Activated CD8-positive, alpha-beta memory T cell treated with anti-CD3 and anti-CD28 coated beads for 1 hour (primary cell): ENCODE measurements at places on chromosomes 2 and 18.

DNA sequence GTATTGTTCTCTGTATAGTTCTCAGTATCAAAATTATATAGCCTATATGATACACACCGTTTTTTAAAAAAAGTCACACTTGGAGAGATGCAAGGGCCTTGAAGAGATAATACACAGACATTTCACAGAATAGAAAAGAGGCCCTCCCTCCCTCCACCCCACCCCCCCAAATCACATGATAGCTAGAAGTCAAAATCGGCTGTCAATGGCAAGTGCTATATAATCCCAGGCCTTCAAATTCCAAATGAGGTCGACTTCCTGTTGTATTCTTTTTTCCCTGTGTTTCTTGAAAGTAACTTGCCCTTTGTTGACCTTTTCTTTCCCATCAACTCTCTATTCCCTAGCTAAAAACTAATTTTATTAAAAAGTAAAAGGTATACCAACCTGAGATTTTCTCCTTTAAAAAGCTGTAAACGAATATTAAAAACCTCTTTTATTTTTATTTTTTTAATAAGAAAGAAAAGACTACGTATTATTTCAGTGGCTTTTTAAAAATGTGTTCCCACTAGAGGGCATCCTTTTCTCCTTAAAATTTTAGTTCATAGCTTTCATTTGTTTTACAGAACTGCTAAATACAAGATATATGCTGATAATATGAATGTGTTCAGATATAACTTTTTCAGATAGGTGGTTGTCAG lies 46.6 kb downstream of the KCMF1 start:
- DNase-seq: no peak

DNA sequence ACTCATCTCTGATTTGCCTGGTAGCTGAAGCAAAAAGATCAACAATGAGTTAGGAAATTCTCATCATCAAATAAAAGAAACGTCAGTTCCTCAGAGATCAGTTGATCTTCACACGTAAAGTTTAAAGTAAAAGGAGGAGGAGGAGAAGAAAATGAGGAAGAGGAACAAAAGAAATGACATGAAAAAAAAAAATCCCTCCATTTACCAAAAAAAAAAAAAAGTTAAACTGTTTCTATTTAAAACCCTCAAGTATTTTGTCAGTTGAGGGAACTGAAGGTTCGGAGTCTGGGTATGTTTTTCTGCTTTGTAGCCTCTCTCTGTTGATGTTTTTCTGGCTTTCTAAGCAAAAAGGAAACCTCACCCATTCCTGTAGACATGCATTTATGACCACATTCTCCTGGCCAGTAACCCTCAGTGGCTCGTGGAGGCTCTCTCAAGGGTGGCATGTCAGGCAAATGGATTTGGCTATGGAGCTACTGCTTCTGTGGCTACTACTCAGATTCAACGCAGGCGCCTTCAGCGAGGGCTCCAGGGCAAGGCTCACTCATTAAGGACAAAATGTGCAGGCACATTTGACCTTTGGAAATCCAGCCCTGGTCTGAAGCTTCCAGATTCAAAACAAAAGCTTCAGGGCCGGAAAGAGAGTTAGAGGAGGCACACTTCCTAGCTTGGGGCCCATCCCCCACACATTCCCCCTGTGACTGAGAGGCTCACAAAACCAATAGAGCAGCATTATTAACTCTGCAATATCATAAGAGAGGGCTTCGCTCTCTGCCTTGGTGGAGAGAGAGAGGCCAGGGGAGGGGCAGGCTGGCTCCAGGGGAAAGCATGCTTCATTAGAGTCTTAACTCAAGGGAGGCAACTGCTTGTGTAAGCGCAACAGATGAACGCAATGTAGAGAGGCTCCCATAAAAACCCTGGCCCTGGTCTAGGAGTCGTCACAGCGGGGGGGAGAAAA lies 22.3 kb downstream of the KLF7 start:
- peak; percentile 31 for DNase-seq

DNA sequence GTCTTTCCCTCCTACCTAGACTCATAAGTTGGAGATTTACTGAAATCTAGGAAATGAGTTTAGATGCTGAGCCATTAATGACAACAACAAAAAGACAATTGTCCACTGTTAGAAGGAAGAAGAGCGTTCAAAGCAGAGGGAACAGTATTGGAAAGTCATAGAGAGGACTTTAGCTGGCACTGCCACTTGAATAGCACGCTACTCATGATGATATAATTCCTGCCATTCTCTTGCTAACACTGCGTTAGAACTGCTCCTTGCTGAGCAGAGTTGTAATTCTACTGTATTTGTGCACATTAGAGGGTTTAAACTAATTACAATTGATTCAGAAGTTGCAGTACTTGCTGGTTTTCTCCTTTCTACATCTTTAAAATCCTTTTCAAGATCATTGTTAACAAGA lies 9.0 kb upstream of the AFTPH start:
- DNase-seq: no peak

DNA sequence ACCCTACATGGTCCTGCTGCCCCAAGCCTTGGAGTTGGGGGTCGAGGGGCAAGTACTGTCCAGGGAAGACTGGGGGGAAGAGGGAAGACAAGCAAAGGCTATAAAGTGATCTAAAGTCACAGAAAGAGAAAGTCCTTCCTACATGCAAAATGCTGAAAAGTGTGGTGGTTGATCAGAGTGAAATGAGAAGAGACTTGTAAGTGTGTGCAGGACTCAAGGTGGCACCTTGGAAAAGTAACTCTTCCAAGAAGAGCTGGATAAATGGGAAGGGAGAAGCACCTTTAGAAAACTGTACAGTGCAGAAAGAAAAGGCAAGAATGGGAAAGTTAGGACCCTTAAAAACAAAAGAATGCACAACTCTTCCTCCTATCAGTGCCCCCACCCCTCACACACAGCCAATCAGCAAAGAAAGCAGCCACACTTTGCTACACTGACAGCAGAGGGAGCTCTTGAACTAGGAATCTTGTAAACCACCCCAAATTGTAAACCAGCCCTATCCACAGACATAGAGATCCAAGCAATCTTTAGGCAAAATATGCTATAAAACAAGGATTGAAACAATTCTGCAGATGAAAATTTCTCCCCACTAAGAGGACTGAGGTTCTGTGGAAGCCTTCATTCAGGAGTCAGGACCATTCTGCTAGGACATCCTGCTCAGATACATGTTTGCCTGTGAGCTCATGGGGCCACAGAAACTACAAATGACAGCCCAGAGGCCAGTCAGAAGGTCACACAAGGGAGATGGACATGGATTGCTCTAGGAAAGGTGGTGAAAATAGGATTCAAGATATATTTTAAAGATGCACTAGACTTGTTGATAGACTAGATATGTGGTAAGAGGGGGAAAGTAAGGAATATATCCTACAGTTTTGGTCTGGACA lies 146.4 kb downstream of the FTCDNL1 start:
- no peak for DNase-seq

DNA sequence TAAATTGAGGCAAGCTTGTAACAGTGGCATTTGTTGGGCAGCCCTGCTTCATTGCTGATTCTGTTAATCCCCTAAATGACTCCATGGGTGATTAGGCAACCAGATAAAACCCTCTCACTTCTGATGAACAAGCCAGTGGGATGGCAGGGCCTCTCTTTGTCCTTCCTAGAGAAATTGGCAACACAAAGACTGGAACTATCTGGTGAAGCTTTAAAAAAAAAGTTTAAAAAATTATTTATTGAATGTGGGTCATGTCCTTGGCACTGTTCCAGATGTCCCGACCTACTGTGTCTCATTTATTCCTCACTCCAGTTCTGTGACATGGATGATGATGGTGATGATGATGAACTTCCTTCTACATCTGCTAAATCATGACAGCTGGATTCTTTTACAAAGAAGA lies 30.8 kb downstream of the NRP2 start:
- no peak for DNase-seq

GRCh38 chr2:56217106-56217505 lies 33.3 kb downstream of the CCDC85A start:
- DNase-seq: no peak

- DNase-seq: no peak
Measured at GRCh38 chr18:63292831-63293683, 26.5 kb downstream of the BCL2 start.

DNA sequence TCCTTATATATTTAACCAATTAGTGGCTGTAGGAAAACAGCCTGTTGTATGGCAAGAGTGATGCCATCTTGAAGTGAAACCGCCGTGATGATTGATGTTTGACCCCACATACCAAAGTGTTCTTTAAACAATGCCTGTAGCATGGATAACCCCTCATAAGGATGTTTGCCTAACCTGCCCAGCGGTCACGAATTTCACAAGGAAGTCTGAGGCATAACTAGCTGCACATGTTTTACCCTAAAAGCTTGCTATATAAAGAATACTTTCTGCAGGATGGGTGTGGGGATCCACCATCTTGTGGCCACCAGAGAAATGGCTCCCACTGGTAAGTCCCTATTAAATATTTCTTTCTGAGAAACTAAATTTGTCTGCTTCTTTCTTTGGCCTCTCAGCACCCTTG lies 68.7 kb downstream of the ZDBF2 start:
- DNase-seq: no peak

DNA sequence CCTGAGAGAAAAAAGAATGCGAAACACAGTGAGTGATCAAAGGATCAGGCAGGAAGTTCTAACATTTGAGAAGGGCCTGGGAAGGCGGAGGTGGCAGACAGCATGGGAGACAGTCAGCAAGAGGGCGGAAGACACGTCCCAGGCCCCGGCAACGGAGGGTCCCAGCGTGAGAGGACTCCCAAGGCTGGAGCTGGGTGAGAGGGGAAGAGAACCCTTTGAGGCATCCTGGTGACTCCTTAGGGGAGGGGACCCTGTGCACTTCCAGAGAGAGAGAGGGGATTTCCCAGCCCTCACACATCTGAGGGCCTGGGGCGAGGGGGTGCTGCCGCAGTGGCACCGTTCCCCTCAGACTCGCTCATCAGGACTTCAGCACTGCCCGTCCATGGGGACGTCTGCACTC lies 133.4 kb downstream of the RTP5 start:
- DNase-seq: no peak

- DNase-seq: no peak
Measured at GRCh38 chr18:23992089-23992940, 22.2 kb upstream of the TTC39C start.

- no peak for DNase-seq
Measured at GRCh38 chr2:137951586-137951985, 12.7 kb upstream of the HNMT start.

DNA sequence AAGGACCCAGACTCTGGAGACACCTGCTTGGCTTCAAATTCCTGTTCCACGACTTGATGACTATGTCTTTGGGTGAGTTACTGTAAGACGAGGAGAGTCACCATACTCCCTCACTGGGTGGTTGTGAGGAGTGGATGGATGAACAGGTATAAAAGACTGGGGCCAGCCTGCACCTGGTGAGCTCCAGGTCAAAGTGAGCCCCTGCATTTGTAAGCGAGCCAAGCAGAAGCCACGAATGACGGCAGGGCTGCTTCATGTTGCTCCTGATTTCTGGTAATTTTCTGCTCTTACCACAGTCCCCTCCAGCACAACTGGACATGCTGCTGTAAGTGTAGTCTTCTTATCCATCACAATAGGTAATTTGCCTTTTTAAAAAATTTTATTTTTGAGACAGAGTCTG lies 86.6 kb downstream of the POLR1A start:
- no peak for DNase-seq

GRCh38 chr2:10493634-10494281 lies 45.6 kb upstream of the ODC1 start:
- DNase-seq: peak; percentile 70

DNA sequence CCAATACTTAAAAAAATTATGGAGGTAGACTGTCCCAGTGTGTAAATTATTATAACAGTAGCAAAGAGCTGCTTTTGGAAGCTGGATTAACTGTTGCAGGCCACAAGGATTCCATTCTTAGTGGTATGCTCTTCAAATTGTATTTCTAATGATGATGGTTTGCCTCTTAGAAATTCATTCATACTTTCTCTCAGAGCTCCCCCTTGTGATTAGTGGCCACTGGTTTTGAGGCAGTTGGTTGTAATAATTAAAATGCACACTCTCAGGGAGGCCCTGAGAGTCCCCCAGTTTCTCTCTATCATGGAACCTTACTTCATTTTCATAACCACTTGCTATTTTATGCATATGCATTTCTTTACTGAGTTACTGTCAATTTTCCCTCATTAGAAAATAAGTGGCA lies 122.5 kb downstream of the PLA2R1 start:
- DNase-seq: no peak

- no peak for DNase-seq
Measured at GRCh38 chr2:55837073-55837472, 86.5 kb downstream of the EFEMP1 start.

DNA sequence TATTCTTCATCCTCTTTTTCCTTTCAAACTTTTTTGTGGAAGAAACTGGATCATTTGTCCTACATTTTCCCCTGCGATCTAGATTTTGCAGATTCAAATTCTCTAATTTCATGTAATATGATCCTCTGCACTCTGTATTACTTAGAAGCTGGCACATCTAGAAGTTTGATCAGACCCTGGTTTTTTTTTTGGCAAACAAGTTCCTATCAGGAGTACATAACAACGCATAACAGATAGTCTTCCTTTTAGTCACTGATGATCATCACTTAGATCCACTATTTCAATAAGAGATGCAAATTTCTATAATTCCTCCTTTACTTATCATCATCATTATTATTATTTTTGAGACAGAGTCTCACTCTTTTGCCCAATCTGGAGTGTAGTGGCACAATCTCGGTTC lies 117.1 kb downstream of the CDH2 start:
- no peak for DNase-seq

- DNase-seq: no peak
Measured at GRCh38 chr2:153110486-153110885, 368.1 kb downstream of the RPRM start.

DNA sequence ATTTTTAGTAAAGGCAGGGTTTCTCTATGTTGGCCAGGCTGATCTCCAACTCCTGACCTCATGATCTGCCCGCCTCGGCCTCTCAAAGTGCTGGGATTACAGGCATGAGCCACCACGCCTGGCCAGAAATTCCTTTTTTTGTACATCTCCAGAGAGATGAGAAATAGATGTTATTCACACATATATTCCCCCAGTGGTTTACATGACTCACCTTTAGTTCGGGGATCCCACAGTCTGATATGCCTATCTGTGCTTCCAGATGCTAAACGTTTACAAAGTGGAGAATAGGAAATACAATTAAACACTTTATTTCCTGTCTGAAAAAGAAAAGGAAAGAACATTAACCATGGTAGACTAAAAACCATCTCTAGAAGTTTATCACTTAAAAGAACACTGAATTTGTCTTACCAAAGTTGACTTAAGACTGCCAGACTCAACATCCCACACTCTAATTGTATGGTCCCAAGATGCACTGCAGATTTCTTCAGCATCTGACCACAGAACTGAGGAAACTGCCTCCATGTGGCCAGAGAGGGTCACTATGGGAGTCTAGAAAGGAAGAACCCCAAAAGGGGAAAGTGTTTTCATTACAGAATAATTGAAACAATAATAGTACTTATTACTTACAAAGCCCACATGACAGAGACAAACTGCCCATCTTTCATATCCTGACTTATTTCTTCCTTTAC lies 12.6 kb upstream of the ICA1L start:
- DNase-seq: no peak

- no peak for DNase-seq
Measured at GRCh38 chr2:86238354-86238753, 39.1 kb downstream of the MRPL35 start.

- no peak for DNase-seq
Measured at GRCh38 chr2:69083235-69083748, 70.3 kb downstream of the ANTXR1 start.

GRCh38 chr2:218022131-218022850 lies 19.5 kb upstream of the TNS1 start:
- DNase-seq: no peak

- DNase-seq: no peak
Measured at GRCh38 chr2:148582679-148583511, 61.7 kb upstream of the EPC2 start.

- no peak for DNase-seq
Measured at GRCh38 chr18:2087877-2088673, 483.2 kb downstream of the METTL4 start.

- no peak for DNase-seq
Measured at GRCh38 chr2:127371037-127371436, 16.7 kb downstream of the MAP3K2 start.
